Muscle of back (tissue), 13 donors: ENCODE measurements at places on chromosomes 3 and 15. TPM values are rescaled to one million over a fixed set of nuclear protein-coding genes. Genes with fewer than 3 reads are reported as not detected.

DNA sequence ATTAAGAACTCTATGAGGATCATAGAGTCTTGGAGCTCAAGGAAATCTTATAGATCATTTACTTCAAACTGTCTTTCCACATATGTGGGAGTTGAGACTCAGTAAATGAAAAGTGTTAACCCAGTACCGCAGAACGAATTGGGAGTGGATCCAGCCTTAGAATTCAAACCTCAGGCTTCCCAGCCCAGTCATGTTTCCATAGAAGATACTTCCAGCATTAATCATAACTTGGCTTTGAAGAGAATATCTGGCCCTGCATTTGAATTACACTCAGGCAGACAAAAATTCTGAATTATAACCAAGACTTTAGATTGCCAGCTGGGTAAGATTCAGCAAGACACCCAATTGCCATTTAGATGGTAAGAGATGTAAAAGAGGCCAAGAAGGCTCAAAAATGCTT is 972.0 kb downstream of the TUSC7 start:
- DNase-seq = peak; percentile 26

GRCh38 chr15:62734706-62735105 is 307.8 kb upstream of the TPM1 start:
- DNase-seq = no peak

DNA sequence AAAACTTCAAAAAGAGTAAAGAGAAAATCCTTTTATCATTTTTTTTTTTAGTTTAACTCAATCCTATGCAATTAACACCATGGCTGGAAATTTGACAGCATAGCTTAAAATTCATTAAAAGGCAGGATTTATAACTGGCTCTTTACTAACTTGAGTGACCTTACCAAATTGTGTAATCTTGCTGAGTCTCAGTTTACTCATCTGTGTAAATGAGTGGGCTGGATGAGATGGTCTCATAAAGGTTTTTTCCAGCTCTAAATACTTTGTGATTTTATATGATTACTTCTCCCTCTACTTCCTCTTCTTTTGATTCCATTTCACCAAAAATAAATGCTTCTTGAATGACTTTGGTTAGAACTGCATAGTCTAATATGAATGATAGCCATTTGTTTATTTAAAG is 234.9 kb upstream of the SATB1 start:
- DNase-seq = no peak

- no peak for DNase-seq
Measured at GRCh38 chr3:122538956-122539490, 24.3 kb upstream of the KPNA1 start.

GRCh38 chr15:101694261-101694660 is 30.0 kb downstream of the TARS3 start:
- DNase-seq = no peak

Gene OXTR
- 8.8 TPM for polyA plus RNA-seq

DNA sequence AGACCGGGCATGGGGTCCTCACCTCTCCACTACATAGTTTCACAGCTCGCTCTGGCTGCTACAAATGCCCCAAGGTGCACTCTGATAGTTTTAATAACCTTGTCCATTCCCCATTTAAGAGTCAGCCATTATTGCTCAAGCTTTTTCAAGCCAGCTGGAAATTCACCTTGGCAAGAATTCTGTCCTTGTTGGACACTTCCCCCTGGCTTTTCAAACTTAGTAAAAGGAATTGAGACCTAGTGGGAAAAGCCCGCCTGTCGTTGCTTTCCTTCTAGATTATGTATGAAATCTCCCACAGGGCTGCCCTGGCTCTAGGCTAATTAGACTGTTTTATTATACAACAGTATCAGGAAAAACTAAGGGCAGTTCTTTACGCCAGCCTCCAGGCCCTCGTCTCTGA is 293.7 kb upstream of the GADL1 start:
- DNase-seq = peak; percentile 81

Gene TMEM212
- polyA plus RNA-seq = 0.21 TPM

DNA sequence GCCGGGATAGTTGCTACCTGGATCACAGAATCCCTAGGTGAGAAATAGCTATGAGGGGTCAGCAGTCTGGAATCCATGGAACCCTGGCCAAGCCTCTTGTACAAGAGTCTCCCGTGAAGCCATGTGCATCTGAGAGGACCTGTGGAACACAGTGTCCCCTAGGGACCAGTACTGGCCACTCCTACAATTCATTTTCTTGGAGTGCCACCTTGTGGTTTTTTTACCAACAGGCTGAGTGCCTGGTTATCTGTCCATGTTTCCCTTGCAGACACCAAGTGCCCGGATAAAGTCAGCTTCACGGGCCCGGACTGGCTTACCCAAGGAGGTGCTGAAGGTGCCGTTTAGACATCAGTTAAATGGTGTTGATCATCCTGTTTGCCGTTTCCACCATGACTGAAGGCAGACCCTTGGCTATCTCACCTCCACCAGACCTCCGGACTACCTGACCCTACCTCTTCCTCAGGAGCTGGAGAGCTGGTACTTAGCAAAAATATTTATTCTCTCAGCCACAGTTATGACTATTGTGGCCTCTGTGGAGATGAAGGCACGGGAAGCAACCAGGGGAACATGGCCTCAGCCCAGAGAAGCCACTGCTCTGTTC is 93.9 kb downstream of the RBPMS2 start:
- no peak for DNase-seq

GRCh38 chr15:82870727-82871320 is 61.4 kb downstream of the WHAMM start:
- DNase-seq = no peak

Gene TRH
- 0.41 TPM for polyA plus RNA-seq

GRCh38 chr3:106759731-106760130 is 617.5 kb upstream of the CCDC54 start:
- DNase-seq = peak; percentile 55

- no peak for DNase-seq
Measured at GRCh38 chr3:134874737-134875413, 79.8 kb downstream of the EPHB1 start.

Gene FSIP1
- polyA plus RNA-seq = 0.22 TPM
